ENCODE measurements at places on chromosomes 2 and 18. TPM values are rescaled to one million over a fixed set of nuclear protein-coding genes. Genes with fewer than 3 reads are reported as not detected.

The KCTD18 gene
- total RNA-seq: 21.9 TPM

GRCh38 chr2:24913911-24914310, 6.1 kb downstream of the ADCY3 start:
- DNase-seq: no peak

GRCh38 chr2:200861617-200862155, 2.8 kb downstream of the CLK1 start:
- DNase-seq: no peak

The ZAP70 gene
- total RNA-seq: not detected

The WDR35 gene
- 14.6 TPM for total RNA-seq

DNA sequence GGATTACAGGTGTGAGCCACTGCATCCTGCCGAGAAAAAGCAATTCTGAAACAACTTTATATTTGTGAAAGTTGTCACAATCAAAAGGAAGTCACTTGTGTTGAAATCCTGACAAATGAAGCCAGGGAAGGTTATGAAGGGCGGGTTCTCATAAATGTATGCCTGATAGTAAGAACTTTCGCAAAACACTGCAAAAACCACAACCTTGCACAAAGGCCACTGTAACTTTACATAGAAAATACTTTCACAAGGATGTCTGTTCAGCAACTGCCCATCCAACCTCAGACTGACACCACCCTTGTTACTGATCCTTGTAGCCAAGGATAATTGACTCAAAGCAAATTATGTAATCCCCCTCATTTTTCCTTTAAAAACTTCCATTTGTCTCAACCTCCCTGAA, 90.6 kb downstream of the SLC4A3 start:
- DNase-seq: no peak

- DNase-seq: no peak
Observed at GRCh38 chr2:85945586-85945985, 56.8 kb upstream of the ST3GAL5 start.

DNA sequence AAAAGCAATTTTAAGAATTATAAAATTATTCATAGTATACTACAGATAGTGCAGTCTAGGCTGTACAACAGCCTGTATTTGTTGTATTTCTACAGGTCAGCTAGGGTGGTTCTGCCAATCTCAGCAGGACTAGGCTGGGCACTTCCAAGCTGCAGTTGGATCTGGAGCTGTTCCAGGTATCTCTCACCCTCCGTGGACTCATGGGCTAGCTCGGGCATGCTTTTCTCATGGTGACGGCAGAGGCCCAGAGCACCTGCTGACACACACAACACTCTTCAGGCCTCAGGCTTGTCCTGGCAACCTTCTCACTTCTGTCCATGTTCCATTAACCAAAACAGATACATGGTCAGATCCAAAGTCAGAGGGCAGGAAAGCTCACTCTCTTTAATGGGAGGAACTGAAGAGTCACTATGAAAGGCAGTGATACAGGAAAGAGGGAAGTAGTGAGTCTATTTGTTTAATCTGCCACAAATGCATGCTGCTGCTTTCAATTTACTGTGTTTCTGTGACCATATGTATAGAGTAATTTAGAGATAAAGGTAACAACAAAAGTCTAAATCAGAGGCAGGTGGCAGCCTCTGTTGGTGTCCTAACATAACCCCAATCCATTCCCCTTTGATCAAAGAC, 462.4 kb upstream of the ACVR2A start:
- no peak for DNase-seq

The SERTAD2 gene
- total RNA-seq: 8.9 TPM

The HOXD13 gene
- not detected for total RNA-seq

The MBOAT2 gene
- total RNA-seq: 29.0 TPM

- peak; percentile 82 for DNase-seq
Observed at GRCh38 chr2:16644221-16644925, 21.3 kb downstream of the CYRIA start.

GRCh38 chr2:16135913-16136310, 195.6 kb downstream of the MYCN start:
- DNase-seq: no peak

The CD28 gene
- total RNA-seq: not detected

The SELENOI gene
- total RNA-seq: 46.7 TPM

DNA sequence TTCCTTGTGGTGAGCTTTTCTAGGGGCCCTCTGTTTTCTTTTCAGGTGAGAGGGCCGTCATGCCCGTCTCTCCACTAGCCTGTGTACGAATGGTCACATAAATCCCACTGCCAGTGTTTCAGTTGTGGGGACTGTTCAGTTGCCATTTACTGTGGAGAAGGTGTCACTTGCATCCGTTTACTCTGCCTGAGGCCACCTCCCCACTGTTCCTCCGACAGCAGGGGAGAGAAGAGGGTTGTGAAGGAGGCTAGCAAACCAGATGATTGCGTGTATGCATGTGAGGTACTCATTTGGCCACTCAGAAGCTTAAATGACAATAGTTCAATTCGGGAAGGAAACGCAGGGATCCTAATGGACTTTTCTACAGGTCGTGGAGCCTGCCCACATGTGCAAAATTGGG, 3.3 kb downstream of the MTCL1 start:
- no peak for DNase-seq

DNA sequence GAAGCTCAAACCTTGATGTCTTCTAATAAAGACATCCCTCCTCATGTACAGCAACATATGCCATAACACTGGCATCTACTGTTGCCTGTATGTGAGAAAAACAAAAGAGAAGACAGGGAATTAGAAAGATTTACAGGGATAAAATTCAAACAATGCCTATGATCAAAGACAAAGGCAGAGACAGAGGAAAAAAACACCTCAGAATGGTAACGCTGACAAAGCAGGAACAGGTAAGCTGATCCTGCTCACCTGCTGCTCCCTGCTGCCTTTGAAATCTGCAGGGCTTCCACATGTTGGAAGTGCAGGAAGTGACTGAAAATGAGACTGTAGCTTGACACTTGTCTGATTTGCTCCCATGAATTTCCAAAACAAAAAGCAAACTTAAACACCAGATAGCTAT, 90.2 kb upstream of the DNAJC10 start:
- DNase-seq: no peak

The TRIM54 gene
- 0.17 TPM for total RNA-seq
